ENCODE measurements at places on chromosomes 6 and 20. TPM values are rescaled to one million over a fixed set of nuclear protein-coding genes. Genes with fewer than 3 reads are reported as not detected.

Gene BEND3
- 7.1 TPM for total RNA-seq

Gene SLC17A3
- not detected for total RNA-seq

GRCh38 chr6:157143171-157143889 is 180.0 kb downstream of the TMEM242 start:
- DNase-seq = no peak

DNA sequence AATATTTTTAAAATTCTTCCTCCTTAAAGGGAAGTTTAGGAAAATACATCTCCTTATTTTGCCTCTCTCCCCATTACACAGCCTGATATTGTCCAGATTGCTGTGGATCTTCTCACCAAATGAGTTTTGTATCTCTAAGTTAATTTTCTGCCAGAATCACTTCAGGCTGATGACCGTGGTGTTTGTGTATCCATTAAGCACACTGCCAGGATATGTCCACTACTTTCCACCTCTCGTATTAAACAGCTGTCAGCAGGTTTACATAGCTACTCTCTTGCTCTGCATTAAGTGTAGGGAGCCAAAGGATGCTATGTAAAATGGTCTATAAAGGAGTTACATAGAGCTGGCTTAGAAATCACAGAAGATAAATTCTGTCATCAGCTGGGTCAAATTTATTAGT is 201.1 kb downstream of the ZFAND3 start:
- no peak for DNase-seq

GRCh38 chr6:157346373-157346772 is 23.1 kb upstream of the TMEM242 start:
- DNase-seq = no peak

DNA sequence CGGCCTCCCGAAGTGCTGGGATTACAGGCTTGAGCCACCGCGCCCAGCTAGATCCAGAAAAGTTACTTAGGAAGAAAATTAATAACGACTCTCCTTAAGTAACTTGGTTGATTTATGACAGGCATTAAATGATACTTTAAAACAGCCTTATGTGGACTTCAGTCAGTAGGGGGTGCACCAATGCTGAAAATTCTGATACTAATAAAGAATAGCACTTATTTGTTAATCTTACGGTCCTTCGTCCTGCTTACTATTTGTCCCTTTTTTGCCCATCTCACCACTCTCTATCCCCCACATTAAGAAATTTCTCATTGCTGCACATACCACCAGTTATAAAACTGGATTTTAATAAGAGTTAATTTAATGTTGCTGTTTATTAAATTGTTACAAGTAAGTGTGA is 12.7 kb upstream of the PRELID3B start:
- peak; percentile 39 for DNase-seq

DNA sequence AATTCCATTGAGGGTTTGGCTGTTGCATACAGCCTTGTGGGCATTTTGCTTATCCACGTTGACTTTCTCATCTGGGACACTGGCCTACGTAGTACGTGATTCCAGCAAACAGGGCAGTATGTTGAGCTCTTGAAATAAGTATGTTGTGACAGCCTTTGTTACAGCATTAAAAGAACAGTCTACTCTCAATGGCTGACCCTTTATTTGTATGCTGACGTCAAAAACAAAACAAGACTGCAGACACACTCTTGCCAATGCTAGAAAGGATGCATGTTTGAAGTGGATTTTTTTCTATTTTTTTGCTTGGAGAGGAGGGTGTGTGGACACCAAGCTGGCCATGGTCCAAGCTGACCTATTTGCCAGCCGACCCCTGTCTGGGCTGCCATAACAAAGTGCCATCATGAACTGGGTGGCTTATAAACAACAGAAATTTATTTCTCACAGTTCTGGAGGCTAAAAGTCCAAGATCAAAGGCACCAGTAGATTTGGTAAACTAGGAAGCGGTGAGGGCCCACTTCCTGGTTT is 10.8 kb upstream of the SNHG17 start:
- DNase-seq = no peak

GRCh38 chr20:17935186-17935585 is 33.4 kb downstream of the SNX5 start:
- no peak for DNase-seq

DNA sequence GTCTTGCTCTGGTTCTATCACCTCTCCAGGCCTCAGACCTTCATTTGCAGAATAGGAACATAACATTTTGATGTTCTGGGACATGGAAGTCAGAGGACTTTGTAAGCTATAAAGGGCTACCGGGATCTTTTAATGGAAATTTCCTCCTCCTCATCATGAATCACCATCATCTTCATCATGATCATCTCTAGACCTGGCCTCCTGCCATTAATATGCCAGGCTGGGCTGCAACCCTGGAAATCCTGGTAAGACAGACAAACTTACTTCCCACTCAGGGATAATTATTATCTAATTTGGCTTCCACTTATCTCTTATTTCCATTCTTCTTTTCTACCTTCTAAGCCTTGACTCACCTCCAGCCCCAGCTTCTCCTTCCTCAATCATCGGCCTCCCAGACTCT is 41.0 kb upstream of the MRPS18A start:
- no peak for DNase-seq

- no peak for DNase-seq
Observed at GRCh38 chr6:22221211-22221610, 75.6 kb downstream of the PRL start.

Measured in SJCRH30 (cell line).